Lower leg skin (tissue), 4 donors: ENCODE measurements at places on chromosomes 3 and 15. TPM values are rescaled to one million over a fixed set of nuclear protein-coding genes. Genes with fewer than 3 reads are reported as not detected.

ARMC8 gene
- 58.0 TPM for total RNA-seq

- no peak for DNase-seq
Measured at GRCh38 chr15:81181220-81181619, 15.5 kb upstream of the IL16 start.

ARHGEF3 gene
- 22.0 TPM for total RNA-seq

- no peak for DNase-seq
Measured at GRCh38 chr3:72177075-72178050, 392.4 kb upstream of the PROK2 start.

GRCh38 chr3:167729591-167729990 lies 5.1 kb downstream of the PDCD10 start:
- no peak for DNase-seq

GRCh38 chr3:176352716-176353334 lies 844.5 kb downstream of the TBL1XR1 start:
- no peak for DNase-seq

- no peak for DNase-seq
Measured at GRCh38 chr3:190178779-190179178, 58.1 kb upstream of the P3H2 start.

FAM3D gene
- 3.8 TPM for total RNA-seq

DNA sequence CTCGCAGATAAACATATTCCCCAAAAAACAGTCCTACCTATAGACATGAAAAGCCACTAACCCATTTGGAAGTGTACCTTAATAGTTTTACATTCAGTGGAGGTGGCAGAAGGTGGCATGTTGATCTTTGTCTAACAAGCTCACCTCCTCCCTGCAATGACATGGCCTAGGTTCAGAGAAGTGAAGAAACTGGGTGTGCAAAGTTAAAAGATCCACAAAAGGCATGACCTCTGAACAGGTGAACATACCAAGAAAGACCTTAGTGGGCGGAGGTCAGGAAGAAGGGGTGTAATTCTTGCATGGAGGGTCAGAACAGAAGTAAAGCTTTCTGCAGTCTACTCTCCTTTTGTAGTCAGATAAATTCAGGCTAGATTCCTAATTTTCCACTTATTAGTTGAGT lies 822 bp downstream of the MRPL3 start:
- DNase-seq, result no peak

- no peak for DNase-seq
Measured at GRCh38 chr3:85304360-85304964, 345.7 kb downstream of the CADM2 start.

DNA sequence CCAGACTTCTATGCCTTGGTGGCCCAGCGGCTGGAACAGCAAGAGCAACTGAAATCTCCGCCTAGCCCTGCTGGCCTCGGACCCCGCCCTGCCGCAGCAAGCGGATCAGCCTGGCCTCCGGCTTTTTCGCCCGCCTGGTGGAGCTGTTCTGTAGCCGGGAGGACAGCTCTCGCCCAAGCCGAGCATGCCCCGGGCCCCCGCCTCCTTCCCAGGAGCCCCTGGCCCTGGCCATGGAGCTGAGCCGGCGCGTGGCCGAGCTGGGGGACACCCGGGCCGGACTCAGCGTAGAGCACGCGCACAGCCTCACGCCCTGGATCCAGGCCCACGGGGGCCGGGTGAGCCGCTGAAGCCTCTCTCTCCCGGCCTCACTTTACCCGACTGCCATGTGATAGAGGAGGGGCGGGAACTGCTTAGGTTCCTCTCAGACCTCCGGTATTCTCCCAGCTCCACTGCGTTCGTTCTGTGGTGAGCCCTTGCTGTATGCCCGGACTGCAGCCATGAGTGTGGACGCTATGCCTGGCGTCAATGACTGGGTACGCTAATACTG lies 24.1 kb upstream of the MRPL3 start:
- no peak for DNase-seq

GRCh38 chr3:132788301-132788671 lies 66.1 kb upstream of the NPHP3 start:
- DNase-seq, result no peak
